ENCODE measurements at places on chromosomes 1 and 21.
A peak's percentile ranks its signal among the peaks of the same experiment; 100 is the strongest.

DNA sequence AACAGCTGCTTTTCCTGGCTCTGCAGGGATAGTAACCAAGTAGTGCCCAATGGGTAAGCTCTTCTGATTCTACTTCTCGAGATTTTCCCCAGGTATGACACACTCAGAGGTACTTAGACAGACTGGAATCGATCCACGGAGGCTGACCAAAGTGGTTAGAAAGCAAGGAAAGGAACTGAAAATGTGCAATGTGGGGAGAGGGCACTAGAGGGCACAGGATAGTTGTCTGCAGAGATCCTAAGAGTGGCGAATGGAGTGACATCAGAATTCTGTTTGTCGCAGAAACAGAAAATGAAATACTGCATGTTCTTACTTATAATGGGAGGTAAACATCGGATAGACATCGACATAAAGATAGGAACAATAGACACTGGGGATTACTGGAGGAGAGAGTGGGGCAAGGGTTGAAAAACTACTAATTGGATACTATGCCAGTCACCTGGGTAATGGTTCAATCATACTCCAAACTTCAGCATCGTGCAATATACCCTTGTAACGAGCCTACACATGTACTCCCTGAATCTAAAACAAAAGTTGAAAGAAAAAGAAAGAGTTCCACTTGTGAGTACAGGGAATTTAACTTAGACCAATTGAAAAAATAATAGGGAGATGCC, 23.3 kb downstream of the CYP2J2 start:
- DNase-seq = peak; percentile 48

DNA sequence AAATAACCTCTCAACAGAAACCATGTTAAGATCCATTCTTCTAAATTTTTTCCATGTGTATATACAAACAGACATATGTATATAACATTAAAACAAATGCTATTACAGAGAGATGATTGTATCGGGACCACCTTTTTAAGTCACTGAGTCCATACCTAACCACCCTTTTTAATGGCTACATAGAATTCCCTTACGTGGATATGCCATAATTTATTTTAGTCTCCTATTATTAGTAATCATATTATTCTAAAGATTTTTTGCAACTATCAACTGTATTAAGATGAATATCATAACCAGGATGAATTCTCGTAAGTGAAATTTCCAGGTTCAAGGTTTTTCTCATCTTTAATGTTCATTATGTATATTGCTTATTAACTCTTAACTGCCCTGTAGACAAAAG, 259.7 kb downstream of the HHAT start:
- DNase-seq = no peak

DNA sequence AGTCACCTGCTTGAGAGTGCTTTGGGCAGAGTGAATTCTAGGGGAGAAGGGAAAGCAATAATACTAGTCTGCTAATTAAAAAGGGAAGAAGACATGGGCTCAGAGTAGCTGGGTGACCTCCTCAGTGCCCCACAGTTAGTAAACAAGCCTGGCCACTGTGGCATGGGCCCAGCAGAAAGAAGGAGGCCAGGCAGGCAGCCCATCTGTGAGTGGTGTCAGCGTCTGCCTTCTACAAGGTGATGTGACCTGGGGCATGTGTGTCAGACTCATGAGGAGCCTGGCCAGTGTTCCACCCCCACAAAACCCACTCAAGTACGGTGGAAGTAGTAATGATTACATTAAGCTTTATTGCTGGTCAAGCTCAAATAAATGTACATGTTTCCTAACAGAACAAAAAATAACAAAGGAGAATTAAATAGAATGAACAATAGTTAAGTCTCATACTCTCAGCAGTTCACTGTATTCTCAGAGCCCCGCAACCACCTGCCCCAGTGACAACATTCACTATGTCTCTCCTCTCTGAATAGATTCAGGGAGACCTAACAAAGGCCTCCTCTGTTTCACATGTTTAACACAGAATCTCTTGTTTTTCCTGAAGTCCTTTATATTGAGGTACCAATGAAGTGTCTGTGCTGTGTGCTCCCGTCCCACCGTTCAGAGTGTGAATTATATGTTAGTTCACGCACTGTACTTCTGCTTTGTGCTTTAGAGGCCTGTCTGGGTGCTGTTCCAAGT, 32.5 kb downstream of the SLC22A15 start:
- DNase-seq = no peak

DNA sequence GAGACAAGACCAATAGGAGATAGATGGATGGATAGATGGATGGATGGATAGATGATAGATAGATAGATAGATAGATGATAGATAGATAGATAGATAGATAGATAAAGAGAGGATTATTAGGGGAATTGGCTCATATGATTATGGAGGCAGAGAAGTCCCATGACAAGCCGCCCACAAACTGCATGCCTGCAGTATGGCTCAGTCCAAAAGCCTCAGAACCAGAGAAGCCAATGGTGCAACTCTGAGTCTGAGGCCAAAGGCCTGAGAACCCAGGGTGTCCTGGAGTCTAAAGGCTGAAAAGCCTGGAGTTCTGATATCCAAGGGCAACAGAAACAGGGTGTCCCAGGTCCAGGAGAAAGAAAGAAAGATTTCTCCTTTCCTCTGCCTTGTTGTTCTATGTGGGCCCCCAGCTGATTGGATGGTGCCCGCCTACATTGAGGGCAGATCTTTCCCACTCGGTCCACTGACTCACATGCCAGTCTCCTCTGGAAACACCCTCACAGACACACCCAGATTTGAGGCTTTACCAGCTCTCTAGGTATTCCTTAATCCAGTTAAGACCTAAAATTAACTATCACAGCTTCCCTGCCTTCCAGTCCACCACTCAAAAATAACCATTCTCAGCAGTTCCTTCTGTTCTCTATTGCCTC, 39.6 kb upstream of the IRF2BP2 start:
- DNase-seq = no peak

DNA sequence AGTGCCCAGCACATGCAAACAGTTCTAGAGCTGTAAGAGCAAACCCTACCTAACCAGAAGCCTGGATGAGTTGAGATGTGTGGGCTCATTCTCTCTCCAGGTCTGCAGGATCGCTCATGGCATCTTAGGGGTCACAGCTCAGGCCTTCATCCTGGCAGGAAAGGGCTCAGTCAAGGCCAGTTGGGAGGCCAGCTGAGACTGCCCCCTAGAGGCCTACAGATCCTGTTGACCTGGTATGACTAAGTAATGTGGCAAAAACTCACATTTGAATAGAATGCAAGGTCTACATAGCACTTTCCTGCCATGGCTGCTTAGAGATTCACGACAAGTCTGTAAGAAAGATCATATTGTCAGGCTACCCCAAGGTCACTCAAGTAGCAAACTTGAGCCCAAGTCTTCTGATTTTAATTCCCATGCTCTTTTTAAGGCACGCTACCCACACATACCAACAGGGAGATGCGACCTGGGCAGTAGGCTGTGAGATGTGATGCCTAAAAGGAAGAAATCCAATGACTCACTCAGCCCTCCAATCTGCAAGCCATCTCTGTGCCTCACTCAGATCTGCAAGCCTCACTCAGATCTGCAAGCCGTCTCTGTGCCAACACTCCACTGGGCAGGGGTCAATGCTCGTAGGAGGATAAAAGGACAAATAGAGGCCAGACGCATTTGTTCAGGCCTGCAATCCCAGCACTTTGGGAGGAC, 5.1 kb upstream of the CAPN8 start:
- no peak for DNase-seq

GRCh38 chr1:162632217-162632666, at the start of gene DDR2:
TSS of gene DDR2 (plus strand) at chr1:162632464. CDS start at chr1:162719064, 86,600 bp downstream.
- DNase-seq = peak; percentile 46

DNA sequence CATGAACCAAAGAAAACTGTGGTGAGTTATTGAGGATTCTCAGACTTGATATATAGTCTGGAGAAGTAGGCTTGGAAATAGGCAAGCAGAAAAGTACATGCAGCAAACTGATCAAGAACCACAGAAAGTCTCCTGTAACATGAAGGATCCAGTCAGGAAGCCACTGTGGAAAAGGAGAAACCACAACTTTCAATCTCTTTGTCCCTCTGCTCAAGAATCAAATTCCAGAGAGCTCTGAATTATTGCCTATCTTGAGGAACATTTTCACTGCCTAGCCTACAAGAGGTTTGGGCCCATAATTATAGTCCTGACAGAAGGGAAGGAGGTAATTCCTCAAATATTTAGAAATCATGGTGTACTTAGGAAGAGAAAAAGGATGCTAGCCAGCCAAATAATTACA, 43.0 kb upstream of the ADAMTS1 start:
- no peak for DNase-seq

Measured in urothelium cell line (cell line).